ENCODE measurements at places on chromosomes 5 and 9.

DNA sequence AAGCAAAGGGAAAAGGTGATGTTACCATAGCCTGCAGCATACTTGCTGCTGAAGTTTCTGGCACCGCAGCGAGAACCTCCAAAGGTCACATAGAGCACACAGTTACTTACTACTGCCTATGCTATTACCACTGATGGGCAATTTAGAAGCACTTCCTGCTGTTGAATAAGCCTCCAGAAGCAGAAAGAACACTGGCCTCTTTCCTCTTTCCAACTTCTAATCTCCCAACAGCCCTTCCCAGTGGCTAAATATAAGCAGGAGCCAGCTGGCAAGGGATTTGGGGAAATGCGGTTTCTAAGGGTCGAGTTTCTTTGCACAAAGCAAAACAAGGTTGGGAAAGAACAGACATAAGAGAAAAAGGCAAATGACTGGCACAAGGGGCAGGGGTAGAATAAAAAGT is 669.2 kb upstream of the ACO1 start:
- no peak for DNase-seq

GRCh38 chr5:157160001-157160400 is 6.1 kb downstream of the GARIN3 start:
- no peak for DNase-seq

- DNase-seq: no peak
These were observed 78.3 kb downstream of the STK10 start for GRCh38 chr5:172109749-172110148.

GRCh38 chr5:30069441-30070263 is 1123.8 kb upstream of the CDH6 start:
- no peak for DNase-seq

DNA sequence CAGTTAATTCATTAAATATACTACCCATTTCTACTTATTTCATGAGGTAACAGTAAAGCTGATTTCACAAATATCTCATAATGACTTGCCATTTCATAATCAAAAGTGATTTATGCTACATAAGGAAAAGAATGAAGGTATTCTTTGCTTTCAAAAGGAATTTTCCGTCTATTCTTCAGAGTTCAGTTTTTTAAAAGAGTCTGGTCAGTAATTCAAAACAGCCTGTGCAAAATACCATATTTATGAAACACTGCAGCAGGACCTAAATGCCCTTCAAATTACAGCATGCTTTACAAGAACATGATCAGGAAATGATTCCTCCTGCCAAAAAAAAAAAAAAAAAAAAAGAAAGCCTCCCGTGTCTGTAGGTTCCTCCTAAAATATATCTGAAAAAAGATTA is 154.7 kb downstream of the KIAA0825 start:
- no peak for DNase-seq

DNA sequence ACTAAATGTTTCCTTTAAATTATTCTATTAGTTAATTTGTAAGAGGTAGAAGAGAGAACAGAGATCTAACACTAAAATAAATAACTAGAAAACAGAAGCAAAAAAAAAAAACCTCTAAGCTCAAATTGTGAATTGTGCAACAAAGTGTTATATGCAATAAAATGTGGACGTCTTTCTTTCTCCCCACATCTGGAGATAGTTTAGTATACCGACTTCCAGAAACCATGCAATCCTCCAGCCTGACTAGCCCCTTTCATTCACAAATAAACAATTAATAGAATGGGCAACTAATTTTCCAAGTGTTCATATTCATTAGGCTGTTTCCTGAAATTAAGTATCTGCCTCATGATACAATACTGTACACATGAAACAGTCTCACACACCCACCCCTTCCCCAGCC is 258.5 kb downstream of the BNC2 start:
- no peak for DNase-seq

DNA sequence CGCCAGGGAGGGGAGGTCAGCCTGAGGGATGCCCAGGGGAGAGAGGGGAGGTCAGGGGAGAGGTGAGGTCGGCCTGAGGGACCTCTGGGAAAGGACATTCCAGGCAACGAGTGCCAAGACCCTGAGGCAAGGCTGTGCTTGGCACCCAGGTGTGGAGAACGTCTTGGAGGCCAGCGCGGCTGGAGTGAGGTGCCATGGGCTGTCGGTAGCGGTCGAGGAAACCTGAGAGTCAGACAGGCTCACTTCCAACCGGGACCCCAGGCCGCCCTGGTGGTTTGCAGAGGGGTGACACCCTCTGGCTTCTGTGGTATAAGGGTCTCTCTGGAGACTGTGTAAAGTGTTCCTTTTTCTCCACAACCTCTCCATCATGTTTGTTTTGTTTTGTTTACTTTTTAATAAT is 82.9 kb downstream of the CACNA1B start:
- DNase-seq: no peak

DNA sequence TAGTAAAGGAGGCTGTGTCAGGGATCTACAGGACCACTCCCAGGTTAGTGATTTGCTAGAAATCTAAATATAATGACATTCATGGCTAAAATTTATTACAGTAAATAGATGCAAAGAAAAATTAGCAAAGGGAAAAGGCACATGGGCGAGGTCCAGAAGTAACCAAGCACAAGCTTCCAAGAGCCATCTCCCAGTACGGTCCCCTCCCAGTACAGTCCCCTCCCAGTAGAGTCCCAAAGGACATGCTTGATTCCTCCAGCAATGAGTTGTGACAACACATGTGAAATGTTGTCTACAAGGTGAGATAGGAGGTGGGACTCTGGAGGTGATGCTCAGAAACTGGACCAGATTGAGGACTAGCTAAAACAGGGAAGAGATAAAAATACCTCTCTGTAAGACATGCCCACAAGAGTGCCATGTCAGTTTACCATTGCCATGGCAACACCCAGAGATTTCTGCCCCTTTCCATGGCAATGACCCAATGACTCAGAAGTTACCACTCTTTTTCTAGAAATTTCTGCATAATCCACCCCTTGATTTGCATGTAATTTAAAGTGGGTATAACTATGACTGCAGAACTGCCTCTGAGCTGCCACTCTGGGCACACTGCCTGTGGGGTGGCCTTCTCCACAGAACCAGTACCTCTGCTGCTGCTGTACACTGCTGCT is 27.9 kb upstream of the CEMIP2 start:
- no peak for DNase-seq

GRCh38 chr9:108636013-108636412 is 219.8 kb downstream of the ACTL7B start:
- no peak for DNase-seq

- no peak for DNase-seq
These were observed 54.9 kb downstream of the ADGRV1 start for GRCh38 chr5:90613459-90613858.

GRCh38 chr5:177421062-177421798 is 5.2 kb upstream of the GRK6 start:
- DNase-seq: no peak

GRCh38 chr5:79081779-79082178 is 12.2 kb downstream of the BHMT2 start:
- DNase-seq: no peak

- DNase-seq: no peak
These were observed 14.0 kb downstream of the MAP3K1 start for GRCh38 chr5:56829137-56829908.

DNA sequence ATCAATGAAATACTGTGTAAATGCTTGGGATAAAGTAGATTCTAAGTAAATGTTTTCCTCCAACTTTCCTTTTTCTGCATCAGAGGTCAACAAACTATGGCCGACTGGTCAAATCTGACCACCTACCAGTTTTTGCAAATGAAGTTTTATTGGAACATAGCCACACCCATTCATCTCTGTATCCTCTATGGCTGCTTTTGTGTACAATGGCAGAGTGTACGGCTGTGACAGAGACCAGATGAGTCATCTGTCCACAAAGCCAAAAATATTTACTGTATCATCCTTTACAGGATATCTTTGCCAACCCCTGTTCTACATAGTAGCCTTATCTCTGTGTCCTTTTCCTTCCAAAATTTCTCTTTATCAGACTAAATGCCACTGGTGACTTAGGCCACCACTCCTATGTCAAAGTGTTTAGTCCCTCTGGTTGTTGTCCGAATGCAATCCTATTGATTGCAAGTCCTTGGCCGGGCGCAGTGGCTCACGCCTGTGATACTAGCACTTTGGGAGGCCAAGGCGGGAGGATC is 218.4 kb upstream of the KLF4 start:
- DNase-seq: no peak

DNA sequence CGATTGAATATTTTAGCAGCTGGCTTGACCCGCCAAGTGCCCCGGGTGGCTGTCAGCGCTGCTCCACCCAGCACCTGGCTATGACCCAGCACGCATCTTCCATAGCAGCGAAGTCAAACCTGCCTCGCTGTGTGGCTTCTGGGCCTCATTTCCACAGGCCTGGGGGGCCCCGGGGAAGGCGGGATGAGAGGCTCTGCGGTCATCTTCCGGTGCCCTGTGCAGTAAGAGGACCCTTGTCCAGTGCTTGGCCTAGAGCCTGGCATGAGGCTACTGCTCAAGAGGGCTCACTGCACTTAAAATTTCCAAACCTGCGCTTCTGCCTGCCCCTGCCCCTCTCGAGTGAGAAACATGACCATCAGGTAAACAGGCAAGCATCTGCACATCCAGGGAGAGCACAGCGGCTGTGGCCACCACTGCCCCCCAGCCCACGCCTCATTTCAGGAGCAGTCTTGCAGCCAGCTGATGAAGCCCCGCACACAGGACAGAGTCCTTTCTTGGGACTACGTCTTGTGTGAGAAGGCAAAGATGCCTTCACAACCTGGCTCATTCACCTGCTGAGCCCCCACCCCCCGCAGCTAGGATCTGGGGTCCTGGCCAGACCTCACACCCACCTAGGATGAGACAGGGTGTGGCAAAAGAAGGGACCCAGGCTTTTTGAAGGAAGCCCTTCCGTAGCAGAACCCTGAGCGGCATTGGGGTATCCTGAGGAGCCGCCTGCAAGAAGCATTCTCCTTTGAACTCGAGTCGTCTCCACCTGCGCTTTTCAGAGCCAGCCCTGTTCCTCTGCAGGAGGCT is 69.5 kb upstream of the UNC5A start:
- DNase-seq: no peak

Measured in neural crest cell (in vitro differentiated cells).